ENCODE measurements at places on chromosomes 12 and 14.

GRCh38 chr12:126219654-126220279, 1154.5 kb downstream of the AACS start:
- no peak for DNase-seq

- no peak for DNase-seq
Measured at GRCh38 chr14:95286645-95287044, 33.1 kb downstream of the CLMN start.

- no peak for DNase-seq
Measured at GRCh38 chr14:95207475-95208233, 50.3 kb upstream of the DICER1 start.

- no peak for DNase-seq
Measured at GRCh38 chr14:76990084-76990483, 38.4 kb downstream of the IRF2BPL start.

GRCh38 chr12:109625749-109626377, 52.3 kb downstream of the MVK start:
- no peak for DNase-seq

GRCh38 chr14:106681161-106681560, 1154.8 kb downstream of the TMEM121 start:
- DNase-seq: no peak

DNA sequence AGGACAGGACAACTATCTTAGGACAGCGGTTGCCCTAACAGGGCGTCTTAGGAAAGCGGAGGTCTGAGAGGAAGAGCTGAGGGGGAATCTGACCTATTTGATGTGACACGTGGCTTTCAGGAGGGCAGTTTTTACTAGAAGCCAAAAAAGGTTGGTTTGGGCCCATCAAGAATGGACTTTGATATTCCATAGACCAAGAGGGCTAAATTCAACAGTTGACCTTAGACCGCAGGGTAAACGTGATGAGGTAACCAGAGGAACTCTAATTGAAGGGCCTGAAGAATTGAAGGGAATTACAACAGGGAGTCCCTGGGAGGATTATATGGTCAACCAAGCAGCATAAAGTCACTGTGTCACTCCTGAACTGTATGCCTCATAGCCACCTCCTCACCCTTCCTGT, 11.5 kb downstream of the C1S start:
- DNase-seq: no peak

DNA sequence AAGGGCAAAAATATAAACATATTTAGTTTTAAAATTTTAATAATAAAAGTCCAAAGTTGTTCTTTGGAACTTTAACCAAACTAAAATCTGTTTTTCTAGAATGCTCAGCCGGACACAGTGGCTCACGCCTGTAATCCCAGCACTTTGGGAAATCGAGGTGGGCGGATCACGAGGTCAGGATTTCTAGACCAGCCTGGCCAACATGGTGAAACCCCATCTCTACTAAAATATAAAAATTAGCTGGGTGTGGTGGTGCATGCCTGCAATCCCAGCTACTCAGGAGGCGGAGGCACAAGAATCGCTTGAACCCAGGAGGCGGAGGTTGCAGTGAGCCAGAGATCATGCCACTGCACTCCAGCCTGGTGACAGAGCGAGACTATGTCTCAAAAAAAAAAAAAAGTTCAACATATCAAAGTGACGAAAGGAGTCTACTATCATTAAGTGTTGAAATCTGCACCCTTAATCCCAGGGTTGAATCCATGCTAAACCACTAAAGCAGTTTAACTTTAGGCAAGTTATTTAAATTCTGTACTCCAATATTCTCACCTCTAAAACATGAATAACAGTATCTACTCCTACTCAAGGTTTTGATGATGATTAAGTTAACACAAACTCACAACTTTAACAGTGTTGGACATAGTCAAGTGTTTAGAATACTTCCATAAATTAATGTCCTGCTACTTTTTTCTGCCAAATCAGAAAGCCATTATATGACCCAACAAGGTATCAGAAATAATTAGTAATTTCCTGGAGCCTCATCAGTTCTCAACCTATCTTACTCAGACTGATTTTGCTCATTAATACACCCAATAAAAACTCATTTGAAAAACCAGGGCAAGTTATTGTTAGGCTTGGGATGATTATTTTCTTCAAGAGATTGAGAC, 11.0 kb downstream of the HNRNPC start:
- DNase-seq: no peak
